Testis (tissue), 5 donors: ENCODE measurements at places on chromosomes 16 and 17. TPM values are rescaled to one million over a fixed set of nuclear protein-coding genes. Genes with fewer than 3 reads are reported as not detected.

BEAN1 gene
- total RNA-seq: 4.2 TPM

GRCh38 chr17:284676-285355 is 67.8 kb downstream of the RPH3AL start:
- no peak for DNase-seq

GRCh38 chr17:67273900-67274299 is 28.9 kb upstream of the HELZ start:
- DNase-seq: no peak

DNA sequence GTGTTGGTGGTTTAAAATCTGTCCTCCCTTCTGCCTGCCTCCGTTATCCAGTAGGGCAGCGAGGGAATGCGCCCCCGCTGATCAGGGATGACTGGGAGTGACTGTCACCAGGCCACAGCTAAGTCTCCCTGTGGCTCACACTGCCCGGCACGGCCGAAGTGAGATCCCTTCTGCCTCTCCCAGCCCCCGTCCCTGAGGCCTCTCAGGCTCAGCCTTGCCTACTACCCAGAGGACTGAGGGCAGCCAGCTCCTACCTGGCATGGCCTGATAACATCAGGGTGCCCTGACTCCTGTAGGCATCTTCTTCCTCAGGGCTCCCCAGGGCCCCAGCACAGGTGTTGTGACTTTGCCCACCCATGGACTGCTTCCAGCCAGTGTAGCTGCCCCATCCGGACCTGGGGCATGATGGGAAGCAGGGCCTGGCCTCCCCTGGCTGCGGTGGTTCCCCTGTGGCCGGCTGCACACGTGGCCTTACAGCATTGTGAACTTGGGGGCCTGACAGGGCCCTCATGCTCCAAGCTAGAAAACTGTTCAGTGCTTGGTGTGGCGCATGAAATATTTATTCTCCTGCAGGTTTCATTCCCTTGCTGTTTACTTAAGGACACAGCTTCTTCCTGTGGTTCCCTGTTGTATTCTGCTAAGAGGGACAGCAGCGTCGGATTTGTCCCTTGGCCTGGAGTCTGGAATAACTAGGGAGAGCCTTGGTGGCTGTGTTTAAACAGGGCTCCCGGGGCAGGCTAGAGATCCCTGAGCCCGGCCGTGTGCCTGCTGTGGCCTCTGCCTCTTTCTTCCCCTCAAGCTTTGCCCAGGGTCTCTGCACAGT is 30.0 kb downstream of the GINS2 start:
- no peak for DNase-seq

GRCh38 chr17:10751563-10751962 is 21.7 kb upstream of the TMEM220 start:
- no peak for DNase-seq

DNA sequence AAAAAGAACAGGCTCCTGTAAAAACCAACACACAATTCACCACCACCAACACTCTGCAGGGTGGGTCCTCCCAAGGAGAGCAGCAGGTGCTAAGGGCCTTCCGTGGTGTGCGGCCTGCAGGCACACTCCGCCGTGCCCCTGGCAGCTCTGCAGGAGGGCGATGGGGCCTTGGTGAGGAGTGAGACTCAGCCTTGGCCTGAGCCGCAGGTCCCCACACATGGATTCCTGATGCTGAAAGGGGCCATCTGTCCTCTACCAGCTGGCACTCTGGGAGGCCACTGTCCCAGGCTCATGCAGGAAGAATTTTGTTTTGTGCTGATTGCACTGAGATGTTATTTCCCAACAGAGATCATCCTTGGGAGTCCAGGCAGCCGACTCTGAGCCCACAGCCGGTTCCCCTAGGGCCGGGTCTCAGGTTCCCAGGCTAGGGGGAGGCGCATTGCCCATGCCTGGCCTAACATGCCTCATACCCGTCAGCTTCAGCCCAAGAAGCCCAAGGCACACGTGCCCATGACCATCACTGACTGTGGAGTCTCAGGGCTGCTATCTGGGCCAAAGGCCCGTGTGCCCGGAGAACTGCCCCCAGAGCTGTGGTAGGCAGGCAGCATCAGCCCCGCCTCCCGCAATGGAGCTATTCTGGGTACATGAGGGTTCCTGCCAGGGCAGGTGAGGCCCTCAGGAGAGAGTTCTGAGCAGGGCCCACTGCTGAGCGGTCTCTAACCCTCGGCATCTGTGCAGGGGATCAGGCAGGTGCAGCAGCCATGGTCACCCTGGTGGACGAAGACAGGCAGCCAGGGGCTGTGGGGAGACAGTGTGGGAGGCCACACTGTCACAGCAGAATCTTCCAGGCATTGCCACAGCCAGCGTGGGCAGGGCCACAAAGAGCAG is 97.9 kb upstream of the ZNF469 start:
- DNase-seq: no peak

DNA sequence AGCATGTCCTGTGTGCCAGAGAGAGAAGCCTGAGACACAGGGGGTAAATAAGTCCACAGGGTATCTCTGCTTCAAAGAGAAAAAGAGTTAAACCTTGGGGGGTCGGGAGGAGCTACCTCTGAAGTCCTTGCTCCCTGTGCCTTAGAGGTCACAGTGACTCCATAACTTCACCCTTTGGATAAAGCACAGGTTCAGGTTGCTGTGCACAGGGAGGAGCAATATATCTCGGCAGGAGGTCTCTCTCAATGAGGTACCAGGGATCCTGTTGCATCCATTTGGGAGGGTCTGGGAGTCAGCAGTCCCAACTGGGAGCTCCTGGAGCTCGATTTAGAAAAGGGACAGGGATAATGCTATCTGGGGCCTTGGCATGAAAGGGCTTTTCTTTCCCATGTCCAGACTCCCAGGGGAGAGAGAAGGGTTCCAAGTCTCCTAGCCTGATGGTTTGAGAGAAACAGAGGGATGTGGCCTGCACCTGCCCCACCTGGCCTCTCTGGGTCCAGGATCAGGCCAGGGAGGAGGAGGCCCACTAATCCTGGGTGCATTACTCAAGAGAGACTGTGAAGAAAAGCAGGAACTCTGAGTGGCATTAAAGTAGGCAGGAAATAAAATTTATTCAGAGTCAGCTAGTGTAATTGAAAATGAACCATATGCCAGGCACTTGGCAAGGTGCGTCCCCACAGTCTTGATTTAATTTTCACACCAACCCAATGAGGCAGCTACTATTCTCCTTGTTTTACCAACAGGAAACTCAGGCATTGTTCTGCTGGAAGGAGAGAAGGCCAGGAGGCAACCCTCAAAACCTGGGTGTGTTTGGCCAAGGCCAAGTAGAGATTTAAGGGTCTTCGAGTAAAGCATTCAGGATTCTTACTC is 40.7 kb downstream of the CUEDC1 start:
- no peak for DNase-seq

DNA sequence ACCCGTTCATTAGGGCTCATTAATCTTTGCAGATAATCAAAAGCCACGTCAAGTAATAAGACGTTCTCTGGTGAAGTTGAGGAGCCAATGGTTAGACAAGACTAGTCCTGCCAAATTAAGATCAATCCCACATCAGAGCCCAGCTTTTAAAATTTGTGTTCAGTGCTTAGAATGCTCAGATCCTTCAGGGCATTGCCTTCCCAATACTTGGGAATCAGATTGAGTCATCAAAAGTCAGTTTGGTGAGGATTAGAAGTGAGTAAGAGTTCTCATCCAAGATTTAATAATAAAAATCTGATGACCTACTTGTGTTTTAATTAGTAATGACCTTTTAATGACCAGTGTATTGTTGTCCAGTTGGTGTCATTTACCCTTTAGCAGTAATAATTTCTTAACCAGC is 19.8 kb downstream of the MAP2K4 start:
- no peak for DNase-seq

DNA sequence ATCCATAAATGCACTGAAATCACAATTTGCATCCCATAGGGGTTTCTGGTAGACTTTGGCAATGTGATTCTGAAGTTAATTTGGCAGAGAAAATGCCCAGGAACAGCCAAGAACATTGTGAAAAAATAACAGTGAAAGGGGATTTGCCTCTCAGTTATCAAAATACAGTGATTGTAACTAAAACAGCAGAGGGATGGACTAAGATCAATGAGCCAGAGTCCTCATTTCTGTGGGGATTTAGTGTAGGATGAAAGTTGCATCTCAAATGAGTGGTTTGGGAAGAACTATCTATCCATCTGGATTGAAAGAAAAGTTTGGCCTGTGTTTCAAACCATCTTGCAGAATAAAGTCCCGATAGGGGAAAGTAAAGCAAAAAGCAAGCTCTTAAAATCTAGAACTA is 28.1 kb downstream of the MYBBP1A start:
- no peak for DNase-seq

STH gene
- not detected for total RNA-seq

GLTPD2 gene
- total RNA-seq: not detected

- no peak for DNase-seq
Observed at GRCh38 chr17:61459142-61459809, 7.1 kb downstream of the TBX4 start.

GRCh38 chr17:70053241-70054234 is 21.5 kb upstream of the KCNJ16 start:
- DNase-seq: peak; percentile 24

- no peak for DNase-seq
Observed at GRCh38 chr17:72205357-72205756, 84.5 kb downstream of the SOX9 start.

DNA sequence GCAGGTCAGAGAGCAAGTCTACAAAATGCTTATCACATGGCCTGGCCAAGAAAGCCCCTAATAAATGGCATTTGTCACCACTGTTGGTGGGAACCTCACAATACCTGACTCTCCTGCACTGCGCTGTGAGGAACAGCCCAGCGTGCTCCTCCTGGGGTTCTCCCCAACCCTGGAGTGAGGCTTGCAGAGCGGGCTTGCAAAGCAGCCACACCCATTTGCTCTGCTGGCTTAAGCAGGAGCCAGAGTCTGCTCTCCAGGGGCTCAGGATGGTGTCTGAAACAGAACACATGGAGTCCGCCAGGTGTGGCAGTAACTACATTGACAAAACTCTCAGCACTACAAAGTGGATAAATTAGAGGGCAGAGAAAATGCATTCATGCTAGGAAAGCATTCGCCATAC is 331.0 kb upstream of the CCL2 start:
- DNase-seq: no peak

PTGES3L gene
- 2.8 TPM for total RNA-seq

GRCh38 chr16:25052530-25052929 is 37.4 kb upstream of the ARHGAP17 start:
- DNase-seq: peak; percentile 42

- DNase-seq: peak; percentile 44
Observed at GRCh38 chr16:89094252-89094879, 714 bp downstream of the ACSF3 start.

MYADML2 gene
- total RNA-seq: 0.16 TPM

SLC35B1 gene
- 39.9 TPM for total RNA-seq

- DNase-seq: peak; percentile 95
Observed at GRCh38 chr17:75749545-75750389, 15.2 kb downstream of the GALK1 start.

GRCh38 chr16:88343271-88343791 is 39.4 kb upstream of the ZNF469 start:
- DNase-seq: no peak

TGFB1I1 gene
- total RNA-seq: 13.6 TPM

DNA sequence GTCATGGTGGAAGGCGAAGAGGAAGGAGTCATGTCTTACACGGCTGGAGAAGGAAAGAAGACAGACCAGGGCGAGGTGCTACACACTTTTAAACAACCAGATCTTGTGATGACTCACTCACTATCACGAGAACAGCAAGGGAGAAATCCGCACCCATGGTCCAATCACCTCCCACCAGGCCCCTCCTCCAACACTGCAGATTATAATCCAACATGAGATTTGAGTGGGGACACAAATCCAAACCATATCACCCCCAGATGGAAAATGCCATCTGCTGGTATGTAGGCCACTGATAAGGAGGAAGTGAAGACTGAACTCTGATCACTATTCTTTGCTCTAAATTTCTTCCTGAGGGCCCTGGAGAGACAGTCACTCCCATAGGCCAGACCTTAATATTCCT is 7.5 kb upstream of the ITGAX start:
- DNase-seq: no peak

DNA sequence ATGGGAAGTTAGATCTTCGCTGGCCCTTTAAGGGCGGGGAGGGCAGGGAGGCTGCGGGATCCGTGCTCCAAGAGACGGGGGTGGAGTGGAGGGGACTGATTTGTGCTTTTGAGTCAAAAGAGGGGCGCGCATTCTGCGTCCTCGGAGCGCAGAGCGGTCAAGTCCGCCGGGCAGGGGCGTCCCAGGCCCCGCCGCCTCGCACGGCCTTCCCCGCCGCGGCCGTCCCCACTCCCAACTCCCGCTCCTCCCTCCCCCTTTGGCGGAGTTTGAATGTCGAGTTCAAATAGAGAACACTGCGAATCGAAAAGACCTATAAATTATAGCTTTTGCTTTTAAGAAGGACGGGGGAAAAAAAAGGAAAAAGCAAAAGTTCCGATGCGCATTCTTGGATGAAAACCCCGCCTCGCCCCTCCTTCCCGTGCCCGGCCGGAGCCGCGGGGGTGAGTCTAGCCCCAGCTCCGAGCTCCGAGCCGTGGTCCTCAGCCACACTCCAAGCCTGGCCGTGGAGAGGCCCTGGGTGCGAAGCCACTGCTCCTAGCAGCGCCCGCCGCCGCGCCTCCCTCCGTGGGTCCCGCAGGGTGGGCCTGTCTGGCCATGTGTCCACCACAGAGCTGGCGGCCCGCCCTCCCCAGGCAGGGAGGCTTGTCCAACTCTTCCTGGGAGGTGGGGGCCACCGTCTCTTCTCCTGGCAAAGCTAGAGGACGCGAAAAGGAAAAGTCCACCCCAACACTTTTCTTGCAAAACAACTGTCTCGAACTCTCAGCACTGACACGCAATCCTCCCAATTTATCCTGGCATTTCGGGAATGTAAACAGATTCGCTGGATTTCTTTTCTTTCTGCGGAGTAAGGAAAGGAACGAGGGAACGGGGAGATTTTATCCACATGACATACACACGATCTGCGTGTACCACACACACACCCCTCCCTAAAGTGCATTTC is 3.6 kb downstream of the CBX8 start:
- no peak for DNase-seq
